Natural killer cell treated with Interleukin-12 subunit alpha and Interleukin-12 subunit beta and Interleukin-15 and Interleukin-18, amount 100 ng/mL, for 72 hours (primary cell): ENCODE measurements at places on chromosomes 1 and 21.

- peak overlapping the region; percentile 0 for H3K4me3 ChIP-seq
- peaks cover 65% of the 10 kb centered on the region for H3K4me1 ChIP-seq
- H3K36me3 ChIP-seq = no peaks in the 10 kb centered on the region
Observed at GRCh38 chr1:192524223-192524622, 51.4 kb upstream of the RGS1 start.

DNA sequence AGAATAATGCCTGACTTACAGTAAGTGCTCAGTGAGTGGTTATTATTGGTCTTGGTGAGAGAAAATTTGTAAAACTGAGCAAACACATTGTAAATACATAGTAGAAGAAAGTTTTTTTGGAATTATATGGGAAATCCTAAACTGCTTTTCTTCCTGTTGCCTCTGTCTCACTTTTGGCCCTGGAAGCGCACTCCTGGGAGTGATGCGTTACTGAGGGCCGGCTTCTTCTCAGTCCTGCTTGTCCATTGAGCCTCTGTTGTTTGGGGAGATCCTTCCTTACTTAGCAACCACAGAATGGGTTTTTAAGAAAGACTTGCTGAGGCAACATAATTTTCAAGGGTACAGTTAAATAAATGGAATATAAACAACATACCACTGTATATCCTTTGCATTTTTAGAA lies 166.0 kb downstream of the EDEM3 start:
- DNase-seq = no peak
- no peaks in the 10 kb centered on the region for H3K27me3 ChIP-seq
- peaks cover 17% of the 10 kb centered on the region for H3K4me1 ChIP-seq
- H3K4me3 ChIP-seq = no peak overlapping the region
- H3K36me3 ChIP-seq = peaks cover 4% of the 10 kb centered on the region
- no peak overlapping the region for H3K27ac ChIP-seq

GRCh38 chr1:203263496-203263895 lies 34.0 kb upstream of the CHIT1 start:
- no peak overlapping the region for H3K4me3 ChIP-seq
- H3K27me3 ChIP-seq = peaks cover 12% of the 10 kb centered on the region
- H3K36me3 ChIP-seq = no peaks in the 10 kb centered on the region
- H3K4me1 ChIP-seq = peaks cover 6% of the 10 kb centered on the region

- H3K27ac ChIP-seq = no peak overlapping the region
- no peaks in the 10 kb centered on the region for H3K27me3 ChIP-seq
- no peaks in the 10 kb centered on the region for H3K36me3 ChIP-seq
- peaks cover 20% of the 10 kb centered on the region for H3K4me1 ChIP-seq
Observed at GRCh38 chr1:31843506-31843905, 27.7 kb upstream of the SPOCD1 start.

DNA sequence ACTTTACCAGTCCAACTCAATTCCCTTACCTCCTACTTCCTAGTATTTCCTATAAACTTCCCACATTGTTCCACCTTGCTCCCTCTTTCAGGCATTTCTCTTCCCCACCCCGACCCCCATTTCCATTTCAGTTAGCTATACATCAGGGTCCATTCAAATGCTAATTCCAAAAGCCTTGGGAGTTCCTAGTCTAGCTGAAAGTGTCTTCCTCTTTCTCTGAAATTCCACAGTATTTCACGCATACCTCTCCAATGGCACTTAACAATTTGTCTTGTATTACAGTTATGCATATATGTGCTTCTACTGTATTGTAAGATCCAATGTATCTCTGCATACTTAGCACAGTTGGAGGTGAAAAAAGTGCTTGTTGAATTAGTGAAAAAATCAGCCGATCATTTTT lies 94.9 kb downstream of the ZNF644 start:
- H3K27ac ChIP-seq = no peak overlapping the region
- no peaks in the 10 kb centered on the region for H3K27me3 ChIP-seq
- H3K4me1 ChIP-seq = peaks cover 41% of the 10 kb centered on the region
- peak overlapping the region; percentile 4 for H3K4me3 ChIP-seq
- no peak for DNase-seq
- peaks cover 13% of the 10 kb centered on the region for H3K36me3 ChIP-seq

DNA sequence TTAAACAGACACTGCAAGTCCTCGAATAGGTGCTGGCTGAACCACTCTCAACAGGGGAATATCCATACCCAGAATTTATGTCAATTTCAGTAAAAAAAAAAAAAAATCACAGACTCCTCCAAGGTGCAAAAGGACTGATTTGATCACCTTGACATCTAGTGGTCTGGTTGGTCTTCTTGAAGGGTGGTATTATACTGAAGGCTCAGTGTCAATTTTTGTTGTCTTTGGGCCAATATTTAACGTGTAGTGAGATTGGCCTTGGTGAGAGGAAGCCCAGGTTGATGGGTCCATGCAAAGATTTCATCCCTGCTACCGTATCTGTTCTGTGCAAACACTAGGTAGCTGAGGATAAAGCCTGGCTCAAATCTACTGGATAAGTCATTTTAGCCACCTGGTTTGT lies 4.0 kb upstream of the GBP5 start:
- H3K4me3 ChIP-seq = peak overlapping the region; percentile 35
- H3K4me1 ChIP-seq = peaks cover 76% of the 10 kb centered on the region
- H3K27me3 ChIP-seq = no peaks in the 10 kb centered on the region

DNA sequence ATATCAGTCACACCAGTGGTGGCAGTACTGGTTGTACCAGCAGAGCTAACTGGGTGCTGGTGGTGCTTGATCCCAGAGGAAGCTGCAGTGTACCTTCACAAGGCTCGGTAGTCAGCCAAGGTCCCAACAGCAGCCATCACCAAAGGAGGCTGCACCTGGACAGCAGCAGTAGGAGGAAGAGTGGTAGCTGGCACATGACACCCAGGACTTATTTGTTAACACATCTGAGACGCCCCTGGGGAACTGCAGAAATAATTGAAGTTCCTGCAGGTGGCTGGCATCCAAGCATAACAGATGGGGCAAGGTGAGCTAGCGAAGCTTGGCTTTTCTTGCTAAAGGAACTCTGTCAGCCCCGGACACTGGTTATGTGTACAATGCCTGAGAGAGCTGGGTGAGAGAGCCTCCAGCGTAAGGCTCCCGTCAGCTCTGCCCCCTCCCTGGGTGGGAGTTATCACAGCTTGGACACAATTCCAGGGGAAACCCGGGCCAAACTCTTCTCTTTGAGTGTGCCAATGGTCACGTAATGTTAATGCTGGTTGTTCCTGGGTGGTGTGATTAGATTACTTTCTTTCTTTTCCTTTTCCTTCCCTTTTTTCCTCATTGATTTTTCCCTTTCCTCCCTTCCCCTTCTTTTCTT lies 29.1 kb upstream of the PARP1 start:
- H3K36me3 ChIP-seq = no peaks in the 10 kb centered on the region
- H3K4me3 ChIP-seq = no peak overlapping the region
- no peaks in the 10 kb centered on the region for H3K4me1 ChIP-seq
- no peak for DNase-seq

DNA sequence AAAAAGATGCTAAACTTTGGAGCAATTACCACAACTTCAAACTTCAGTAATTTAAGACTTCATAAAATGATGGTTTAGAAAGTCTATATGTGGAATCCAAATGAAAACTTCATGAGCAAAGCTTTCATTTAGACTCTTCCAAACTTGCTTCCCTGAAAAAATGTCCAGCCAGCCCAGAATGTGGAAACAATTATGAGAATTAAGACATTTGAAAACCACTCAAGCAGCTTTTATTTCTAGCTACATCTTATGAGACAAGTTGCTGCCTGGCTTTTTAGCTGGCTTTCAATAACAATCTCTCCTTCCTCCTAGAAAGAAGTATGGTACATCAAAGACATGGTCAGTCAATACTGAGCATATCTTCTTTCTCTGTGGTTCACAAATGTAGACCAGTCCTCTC lies 21.8 kb downstream of the LPAR3 start:
- peaks cover under 1% of the 10 kb centered on the region for H3K4me1 ChIP-seq
- peaks cover 22% of the 10 kb centered on the region for H3K27me3 ChIP-seq
- no peaks in the 10 kb centered on the region for H3K36me3 ChIP-seq
- DNase-seq = no peak
- H3K4me3 ChIP-seq = no peak overlapping the region

GRCh38 chr1:24468685-24469316 lies 33.8 kb upstream of the RCAN3 start:
- no peak overlapping the region for H3K4me3 ChIP-seq
- H3K27ac ChIP-seq = no peak overlapping the region
- H3K36me3 ChIP-seq = peaks cover 4% of the 10 kb centered on the region
- H3K4me1 ChIP-seq = no peaks in the 10 kb centered on the region
- no peaks in the 10 kb centered on the region for H3K27me3 ChIP-seq

DNA sequence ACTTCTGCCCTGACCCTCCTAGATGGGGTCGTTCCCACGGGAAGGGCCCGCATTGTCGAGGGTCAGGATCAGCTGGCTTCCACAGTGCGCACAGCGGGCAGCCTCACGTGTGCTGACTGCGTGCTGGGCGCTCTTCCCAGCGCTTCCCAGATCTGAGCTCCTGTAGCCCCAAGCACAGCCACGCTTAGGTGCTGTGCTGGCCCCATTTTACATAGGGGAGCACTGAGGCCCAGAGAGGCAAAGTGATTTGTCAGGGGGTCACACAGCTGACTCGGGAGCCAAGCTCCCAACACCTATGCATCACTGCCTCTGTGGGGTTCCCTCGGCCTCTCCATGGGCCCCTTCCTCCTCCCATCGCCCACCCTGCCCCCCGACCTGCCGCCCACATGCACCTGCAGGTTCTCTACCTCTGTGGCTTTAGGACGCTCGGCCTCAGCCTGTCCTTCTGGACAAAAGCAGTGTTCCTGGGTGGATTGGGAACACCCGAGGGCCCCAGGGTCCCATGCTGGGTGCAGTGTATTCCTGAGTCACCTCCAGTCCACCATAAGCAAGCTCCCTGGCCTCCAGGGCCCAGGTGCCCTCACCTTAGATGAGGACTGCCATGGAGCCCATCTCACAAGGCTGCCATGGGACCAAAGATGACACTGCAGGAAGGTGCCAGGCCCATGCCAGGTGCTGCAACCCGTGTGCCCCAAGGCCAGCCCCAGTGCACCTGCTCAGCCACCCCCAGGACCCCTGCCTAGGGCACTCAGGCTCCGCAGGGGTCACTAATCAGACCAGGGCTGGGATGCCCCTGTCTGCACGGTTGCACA lies 23.3 kb downstream of the TFF3 start:
- peaks cover 2% of the 10 kb centered on the region for H3K27me3 ChIP-seq
- no peak overlapping the region for H3K27ac ChIP-seq
- no peaks in the 10 kb centered on the region for H3K36me3 ChIP-seq
- DNase-seq = no peak
- no peak overlapping the region for H3K4me3 ChIP-seq

- no peak for DNase-seq
- no peak overlapping the region for H3K27ac ChIP-seq
- H3K4me3 ChIP-seq = no peak overlapping the region
Observed at GRCh38 chr1:245870698-245871097, 636.4 kb downstream of the SMYD3 start.

- no peak for DNase-seq
- peaks cover 94% of the 10 kb centered on the region for H3K4me1 ChIP-seq
- peak overlapping the region; percentile 100 for H3K27ac ChIP-seq
- no peaks in the 10 kb centered on the region for H3K27me3 ChIP-seq
- peak overlapping the region; percentile 81 for H3K4me3 ChIP-seq
- peaks cover 22% of the 10 kb centered on the region for H3K36me3 ChIP-seq
Observed at GRCh38 chr1:30744060-30744756, 13.4 kb downstream of the LAPTM5 start.

- peak overlapping the region; percentile 30 for H3K4me3 ChIP-seq
- H3K4me1 ChIP-seq = peaks cover 5% of the 10 kb centered on the region
- no peak overlapping the region for H3K27ac ChIP-seq
- H3K36me3 ChIP-seq = no peaks in the 10 kb centered on the region
Observed at GRCh38 chr21:38958940-38959691, 153.4 kb downstream of the ETS2 start.

DNA sequence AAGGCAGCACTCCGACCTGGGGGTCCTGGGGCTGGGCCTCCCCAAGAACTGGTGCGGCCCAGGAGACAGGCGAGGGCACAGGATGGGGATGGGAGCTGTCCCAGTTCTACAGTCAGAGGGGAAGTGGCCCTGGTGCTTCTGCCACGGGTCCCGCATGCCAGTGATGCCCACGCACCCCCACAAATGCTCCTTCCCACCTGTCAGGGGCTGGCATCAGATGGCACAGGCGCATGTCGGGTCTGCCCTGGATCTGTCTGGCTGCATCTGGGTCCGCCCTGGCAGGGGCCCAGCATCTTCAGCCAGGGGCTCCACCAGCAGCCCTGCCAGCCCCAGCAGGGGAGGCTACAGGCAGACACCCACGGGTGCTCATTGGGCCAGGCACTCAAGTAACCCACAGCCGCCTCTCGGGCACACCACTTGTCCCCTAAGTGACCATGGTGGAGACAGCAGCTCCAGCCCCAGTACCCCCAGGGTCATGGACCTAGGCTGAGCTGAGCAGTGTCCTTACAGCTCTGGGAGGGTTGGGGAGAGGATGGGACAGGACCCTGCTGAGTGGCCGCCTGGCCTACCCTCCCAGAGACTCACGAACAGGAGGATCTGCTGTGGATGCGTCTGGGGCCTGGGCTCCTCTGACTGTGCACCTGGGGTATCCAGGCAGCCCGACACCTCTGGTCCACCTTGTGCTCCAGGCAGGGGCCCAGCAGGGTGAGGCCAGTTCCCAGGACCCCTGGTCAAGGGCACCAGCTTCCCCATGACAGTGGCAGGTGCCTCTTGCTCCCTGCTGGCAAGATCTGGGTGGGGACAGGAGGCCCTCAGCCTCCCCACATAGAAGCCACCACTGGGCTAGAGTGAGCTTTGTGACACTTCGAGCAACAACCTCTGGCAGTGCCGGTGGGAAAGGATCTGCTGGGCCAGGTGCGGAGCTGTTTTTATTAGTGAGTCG lies 5.4 kb downstream of the SMIM1 start:
- DNase-seq = no peak
- H3K4me3 ChIP-seq = no peak overlapping the region
- peaks cover 8% of the 10 kb centered on the region for H3K36me3 ChIP-seq
- no peaks in the 10 kb centered on the region for H3K4me1 ChIP-seq
- H3K27ac ChIP-seq = no peak overlapping the region

- H3K4me1 ChIP-seq = peaks cover 3% of the 10 kb centered on the region
- peaks cover 23% of the 10 kb centered on the region for H3K27me3 ChIP-seq
- peak within 1 kb of the TSS; percentile 65 for H3K4me3 ChIP-seq
Observed at GRCh38 chr1:201888282-201889089, at the start of gene SHISA4. SHISA4 (plus strand) TSS chr1:201888898; CDS start chr1:201888995, 97 bp downstream.

DNA sequence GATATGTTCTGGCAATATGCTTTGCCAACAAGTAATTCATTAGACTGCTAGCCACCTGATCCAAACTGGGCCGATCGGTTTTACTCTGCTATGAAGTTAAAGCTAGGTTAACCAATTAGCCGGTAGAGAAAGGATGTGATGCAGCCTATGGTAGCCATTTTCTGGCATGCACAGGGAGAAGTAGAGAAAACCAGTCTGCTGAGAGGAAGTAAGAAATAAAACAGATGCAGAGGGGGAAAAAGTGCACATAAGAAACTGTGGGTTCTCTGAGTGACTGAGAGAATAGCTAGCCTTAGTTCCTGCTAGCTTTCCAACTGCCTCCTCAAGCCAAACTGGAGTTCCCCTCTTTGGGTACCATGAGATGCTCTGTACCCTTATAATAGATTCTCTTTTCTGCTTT lies 52.8 kb downstream of the ARID4B start:
- peaks cover 41% of the 10 kb centered on the region for H3K4me1 ChIP-seq
- DNase-seq = no peak
- H3K4me3 ChIP-seq = peak overlapping the region; percentile 29
- no peaks in the 10 kb centered on the region for H3K36me3 ChIP-seq
- H3K27ac ChIP-seq = peak overlapping the region; percentile 38

- DNase-seq = no peak
- H3K27ac ChIP-seq = no peak overlapping the region
- no peaks in the 10 kb centered on the region for H3K27me3 ChIP-seq
- H3K36me3 ChIP-seq = no peaks in the 10 kb centered on the region
Observed at GRCh38 chr1:81547261-81547911, 253.3 kb upstream of the ADGRL2 start.
